Ureter (tissue), 1 donor: ENCODE measurements at places on chromosomes 2 and 18. TPM values are rescaled to one million over a fixed set of nuclear protein-coding genes. Genes with fewer than 3 reads are reported as not detected.

- DNase-seq = no peak
These were observed 20.4 kb upstream of the CD226 start for GRCh38 chr18:69968039-69968438.

GRCh38 chr2:175074478-175074877 is 69.3 kb upstream of the CHN1 start:
- DNase-seq = no peak

- DNase-seq = no peak
These were observed 38.3 kb upstream of the WDR75 start for GRCh38 chr2:189402932-189403331.

TMEM200C gene
- total RNA-seq = 0.60 TPM

FECH gene
- 13.7 TPM for total RNA-seq

DNA sequence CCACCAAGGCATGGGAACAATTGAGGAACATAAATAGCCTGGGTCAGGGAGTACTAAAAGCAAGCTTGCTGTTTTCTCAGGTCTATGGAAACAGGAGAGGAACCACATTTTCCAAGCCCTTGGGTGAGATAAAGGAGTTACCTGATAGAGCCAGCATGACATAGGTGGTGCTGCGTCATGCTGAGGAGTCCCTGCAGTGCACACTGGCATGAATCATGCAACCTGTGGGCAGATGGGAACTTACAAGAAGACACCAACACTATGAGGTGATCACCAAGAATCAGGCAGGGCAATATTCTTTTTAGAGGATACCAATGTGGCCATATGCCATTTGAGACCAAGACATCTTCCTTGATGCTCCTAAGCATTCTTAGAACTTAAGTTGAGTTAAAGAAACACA is 531.8 kb downstream of the ZEB2 start:
- DNase-seq = no peak

SPEG gene
- total RNA-seq = 76.6 TPM
